ENCODE measurements at places on chromosomes 6 and 20.

DNA sequence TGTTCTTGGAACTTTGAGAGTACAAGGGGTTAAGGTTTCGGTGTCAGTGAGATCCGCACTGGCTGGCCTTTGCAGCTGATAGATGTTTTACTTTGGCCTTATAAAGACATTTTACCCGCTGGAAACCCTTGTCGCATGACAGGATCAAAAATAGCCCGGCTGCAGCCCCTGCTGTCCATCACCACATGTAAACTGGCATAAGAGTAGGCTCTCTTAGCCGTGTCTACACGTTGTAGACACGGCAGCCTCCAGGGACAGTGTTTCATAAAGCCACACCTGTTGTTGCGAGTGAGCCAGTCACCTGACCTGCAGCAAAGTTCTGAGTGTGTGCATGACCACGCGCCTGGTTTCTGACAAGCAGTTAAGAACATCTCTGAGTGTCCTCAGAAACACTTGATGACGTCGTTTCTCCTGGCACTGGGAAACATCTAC, 8.5 kb downstream of the RBM24 start:
- no peak for DNase-seq

GRCh38 chr6:114096561-114097172, 125.7 kb upstream of the HDAC2 start:
- no peak for DNase-seq

DNA sequence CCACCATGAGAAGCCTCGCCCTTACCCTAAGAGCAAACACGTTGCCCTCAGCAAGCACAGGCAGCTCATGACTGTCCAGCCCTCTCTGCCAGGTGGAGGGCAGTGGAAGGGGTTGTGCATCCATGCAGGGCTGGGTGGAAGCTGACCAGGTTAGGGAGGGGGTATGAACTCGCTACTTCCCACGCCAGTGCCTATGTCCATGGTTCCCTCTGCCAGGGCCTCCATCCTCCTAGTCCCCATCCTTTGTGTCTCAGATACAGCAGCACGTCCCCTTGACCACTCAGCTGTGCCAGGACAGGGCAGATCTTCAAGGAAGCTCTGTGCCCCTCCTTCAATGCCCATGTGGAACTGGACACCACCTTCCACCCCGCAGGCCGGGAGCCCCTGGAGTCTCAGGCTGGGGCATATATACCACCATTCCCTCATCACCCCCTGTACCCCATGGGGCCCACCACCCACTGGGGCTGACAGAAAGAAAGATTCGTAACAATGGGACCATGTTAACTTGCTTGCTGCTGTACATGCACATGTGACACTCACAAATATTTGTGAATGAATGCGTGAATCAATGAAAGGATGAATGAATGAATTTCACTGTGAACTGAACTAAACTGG, 90.7 kb downstream of the ANKRD60 start:
- no peak for DNase-seq

GRCh38 chr6:161029195-161029809, 37.7 kb downstream of the MAP3K4 start:
- DNase-seq = no peak

- no peak for DNase-seq
Measured at GRCh38 chr6:20333721-20334269, 67.9 kb upstream of the E2F3 start.

GRCh38 chr6:100350139-100350538, 114.6 kb downstream of the SIM1 start:
- DNase-seq = no peak

DNA sequence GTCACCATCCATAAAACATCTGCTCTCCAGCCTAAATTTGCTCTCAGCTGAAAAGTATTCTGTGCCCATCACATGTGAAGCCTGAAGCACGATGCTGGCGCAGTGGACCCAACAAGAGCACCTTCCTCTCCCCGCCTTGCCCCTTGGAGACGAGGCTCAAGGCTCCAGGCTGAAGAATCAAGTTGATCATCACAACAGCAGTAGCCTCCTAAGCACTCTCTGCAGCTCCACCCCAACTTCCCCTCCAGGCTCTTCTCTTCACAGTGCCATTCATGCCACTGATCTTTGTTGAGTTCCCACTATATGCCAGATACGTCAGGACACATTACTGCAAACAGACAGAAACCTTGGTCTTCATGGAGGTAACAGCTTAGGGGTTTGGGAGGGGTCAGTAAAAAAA, 41.6 kb upstream of the ZNF217 start:
- DNase-seq = no peak

- DNase-seq = no peak
Measured at GRCh38 chr6:167870321-167870720, 43.6 kb downstream of the AFDN start.

- DNase-seq = peak; percentile 38
Measured at GRCh38 chr20:3165473-3166337, 6.0 kb upstream of the FASTKD5 start.

DNA sequence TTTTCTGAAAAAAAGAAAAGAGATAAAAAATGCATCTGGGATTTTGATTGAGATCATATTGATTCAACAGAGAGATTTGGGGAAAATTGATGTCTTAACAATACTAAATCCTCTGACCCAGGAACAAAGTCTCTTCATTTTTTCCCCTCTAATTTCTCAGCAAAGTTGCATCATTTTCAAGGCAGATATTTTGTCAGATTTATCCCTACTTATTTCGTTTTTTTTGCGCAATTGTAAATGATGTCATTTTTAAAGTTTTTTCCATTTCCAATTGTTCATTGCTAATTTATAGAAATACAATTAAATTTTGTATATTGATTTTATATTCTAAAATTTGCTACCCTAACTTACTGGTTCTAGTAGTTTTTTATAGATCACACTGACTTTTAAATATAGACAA, 97.7 kb upstream of the TMEM170B start:
- DNase-seq = no peak

DNA sequence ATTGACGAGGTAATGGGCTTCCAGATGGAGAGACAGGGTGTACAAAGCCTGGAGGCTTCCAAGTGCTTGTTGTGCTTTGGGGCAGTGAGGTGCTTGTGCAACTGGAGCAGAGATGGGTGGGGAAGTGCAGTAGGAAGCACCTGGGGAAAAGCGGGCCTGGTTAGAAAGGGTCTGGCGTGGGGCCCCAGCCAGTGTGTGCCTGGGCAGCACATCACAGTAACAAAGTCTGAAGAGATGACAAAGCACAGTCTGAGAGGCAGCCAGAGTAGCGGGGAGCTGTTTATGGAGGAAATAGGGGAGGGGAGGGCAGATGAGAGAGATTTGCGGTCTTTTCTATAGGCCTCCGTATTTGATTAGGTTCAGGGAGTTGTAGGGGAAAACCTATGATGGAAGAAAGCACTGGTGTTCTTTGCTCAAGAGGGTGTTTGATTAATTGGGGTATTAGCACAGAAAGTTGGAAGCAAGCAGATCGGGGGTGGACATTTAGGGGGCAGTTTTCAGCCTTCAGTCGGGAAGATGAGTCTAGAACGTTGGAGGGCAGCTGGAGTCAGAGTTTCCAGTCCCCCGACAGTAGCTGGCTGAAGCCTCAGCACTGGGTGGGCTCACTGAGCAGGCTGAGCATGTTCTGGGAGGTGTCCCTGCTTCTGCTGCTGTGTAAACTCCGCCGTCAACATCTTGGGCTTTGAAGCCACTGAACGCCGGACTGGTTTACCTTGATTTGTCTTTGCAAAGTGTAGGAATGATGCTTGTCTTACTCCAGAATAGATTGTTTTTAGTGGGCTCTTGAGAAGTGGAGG, 15.5 kb upstream of the MROH8 start:
- peak; percentile 46 for DNase-seq

DNA sequence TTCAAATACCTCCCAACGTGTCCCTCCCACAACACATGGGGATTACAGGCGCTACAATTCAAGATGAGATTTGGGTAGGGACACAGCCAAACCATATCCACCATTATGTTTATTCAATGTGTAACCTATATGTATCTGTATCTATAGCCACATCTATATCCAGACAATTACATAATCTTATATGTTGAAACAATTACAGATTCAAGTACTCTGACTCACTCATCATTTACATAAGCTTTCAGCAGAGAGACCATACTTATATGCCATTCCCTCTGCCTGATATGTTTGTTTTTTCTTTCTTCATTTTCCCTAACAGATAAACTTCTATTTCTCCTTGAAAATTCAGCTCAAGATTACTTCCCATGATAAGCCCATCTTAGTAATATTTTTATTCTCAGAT, 163.6 kb downstream of the LAMA2 start:
- no peak for DNase-seq

GRCh38 chr6:160269771-160270170, 11.2 kb upstream of the SLC22A2 start:
- no peak for DNase-seq

- no peak for DNase-seq
Measured at GRCh38 chr6:12535586-12536314, 180.8 kb upstream of the PHACTR1 start.

DNA sequence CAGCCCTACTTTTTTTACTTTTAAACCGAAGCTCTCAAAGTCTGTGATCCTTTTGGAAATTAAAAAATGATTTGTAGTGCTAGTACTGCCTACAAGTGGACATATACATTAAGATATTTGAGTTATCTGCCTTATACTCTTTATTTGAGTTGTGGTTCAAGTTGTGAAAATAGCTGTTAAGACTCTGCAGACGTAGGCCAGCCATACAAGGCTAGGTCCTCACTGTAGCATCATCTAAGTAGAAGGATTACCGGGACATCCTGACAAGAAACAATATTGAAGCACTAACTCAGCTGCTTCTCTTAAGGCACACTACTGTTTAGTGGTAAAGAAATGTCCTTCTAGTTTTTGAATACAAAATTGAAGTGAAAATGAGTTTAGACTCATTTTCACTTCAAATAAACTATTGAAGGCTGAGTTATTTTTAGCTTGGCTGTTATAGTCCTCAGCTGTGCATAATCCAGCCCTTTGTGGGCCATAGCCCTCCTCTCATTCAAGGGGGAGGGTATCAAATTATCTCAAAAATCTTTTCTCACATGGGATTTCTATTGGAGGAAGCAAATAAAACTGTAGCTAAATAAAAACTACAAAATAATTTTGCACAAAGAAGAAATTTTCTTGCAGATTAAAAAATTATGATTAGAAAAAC, 68.1 kb downstream of the JAG1 start:
- DNase-seq = no peak

- no peak for DNase-seq
Measured at GRCh38 chr20:59144179-59144830, 19.3 kb upstream of the ZNF831 start.

DNA sequence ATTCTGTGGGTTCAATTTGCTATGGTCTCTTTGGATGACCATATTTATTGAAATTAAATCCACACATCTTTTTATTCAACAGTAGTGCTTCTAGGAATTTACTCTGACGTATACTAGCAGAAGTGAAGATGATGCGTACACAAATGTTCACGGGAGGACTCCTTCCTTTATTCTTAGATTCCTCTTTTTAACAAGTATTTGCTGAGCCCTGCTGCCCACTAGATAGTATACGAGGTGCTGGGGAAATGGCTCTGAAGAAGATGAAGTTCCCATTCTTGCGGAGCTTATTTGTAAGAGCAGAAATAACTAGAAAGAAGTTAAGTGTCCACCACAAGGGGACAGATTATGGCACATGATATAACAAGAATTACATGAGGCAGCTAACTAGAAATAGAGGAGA, 145.2 kb downstream of the DOK5 start:
- no peak for DNase-seq

DNA sequence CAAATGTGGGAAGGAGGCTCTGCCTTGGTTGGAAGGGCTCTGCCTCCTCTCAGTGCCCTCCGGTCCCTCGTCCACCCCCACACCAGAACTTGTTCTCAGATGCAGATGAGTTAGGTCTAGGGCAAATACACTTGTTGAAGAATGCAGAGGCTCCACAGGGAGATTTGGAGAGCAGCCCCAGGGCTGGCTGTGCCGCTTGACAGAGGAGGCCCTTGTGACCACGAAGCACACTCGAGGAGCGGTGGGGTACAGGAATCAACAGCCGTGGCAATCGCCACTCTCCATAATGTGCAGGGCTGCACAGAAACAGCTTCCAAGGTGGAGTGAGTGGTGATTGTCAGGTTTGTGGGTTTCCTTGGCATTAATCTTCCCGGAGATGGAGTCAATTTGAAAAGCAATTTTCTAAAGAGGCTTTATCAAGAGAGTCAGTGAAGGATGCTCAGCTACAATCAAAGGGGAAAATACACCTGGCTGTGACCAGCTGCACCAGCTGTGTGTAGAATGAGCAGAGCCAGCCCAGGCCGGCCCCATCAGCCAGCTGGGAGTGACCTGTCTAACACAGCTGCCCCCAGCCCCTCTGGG, 59.5 kb downstream of the BFSP1 start:
- DNase-seq = no peak

- DNase-seq = no peak
Measured at GRCh38 chr6:79671600-79672266, 40.6 kb downstream of the SH3BGRL2 start.

DNA sequence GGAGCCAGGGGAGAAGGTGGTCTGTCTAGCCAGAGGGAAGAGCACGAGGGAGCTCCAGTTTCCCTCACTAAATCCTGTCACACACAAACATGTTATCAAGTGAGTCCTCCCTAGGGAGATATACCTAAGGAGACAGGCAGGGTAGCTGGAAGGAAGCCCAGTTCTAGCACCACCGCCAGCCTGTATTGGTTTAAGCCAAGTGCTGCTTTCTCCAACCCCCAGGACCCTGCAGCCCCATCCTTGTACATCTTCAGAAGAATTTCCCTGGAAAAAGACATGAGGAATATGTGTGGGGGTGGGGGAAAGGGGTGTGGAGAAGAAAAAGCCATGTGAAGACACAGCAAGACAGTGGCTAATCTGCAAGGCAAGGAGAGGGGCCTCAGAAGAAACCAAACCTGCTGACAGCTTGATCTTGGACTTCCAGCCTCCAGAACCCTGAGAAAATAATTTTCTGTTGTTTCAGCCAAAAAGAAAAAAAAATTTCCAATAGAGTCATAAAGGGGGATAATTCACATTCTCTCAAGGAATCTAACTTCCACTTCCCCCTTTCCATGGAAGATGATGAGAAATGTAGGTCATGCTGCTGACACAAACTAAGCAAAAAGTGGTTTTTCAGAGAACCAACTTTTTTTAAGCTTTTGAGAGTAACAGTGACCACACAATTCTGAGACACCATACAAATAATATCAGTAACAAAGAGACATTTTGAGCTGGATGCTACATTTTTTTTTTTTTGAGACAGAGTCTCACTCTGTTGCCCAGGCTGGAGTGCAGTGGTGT, 103.2 kb upstream of the PRDM1 start:
- DNase-seq = no peak

- no peak for DNase-seq
Measured at GRCh38 chr20:54221353-54221752, 13.5 kb downstream of the PFDN4 start.

GRCh38 chr6:43737272-43738081, 32.5 kb upstream of the VEGFA start:
- peak; percentile 79 for DNase-seq
